ENCODE measurements at places on chromosomes 12 and 14.

DNA sequence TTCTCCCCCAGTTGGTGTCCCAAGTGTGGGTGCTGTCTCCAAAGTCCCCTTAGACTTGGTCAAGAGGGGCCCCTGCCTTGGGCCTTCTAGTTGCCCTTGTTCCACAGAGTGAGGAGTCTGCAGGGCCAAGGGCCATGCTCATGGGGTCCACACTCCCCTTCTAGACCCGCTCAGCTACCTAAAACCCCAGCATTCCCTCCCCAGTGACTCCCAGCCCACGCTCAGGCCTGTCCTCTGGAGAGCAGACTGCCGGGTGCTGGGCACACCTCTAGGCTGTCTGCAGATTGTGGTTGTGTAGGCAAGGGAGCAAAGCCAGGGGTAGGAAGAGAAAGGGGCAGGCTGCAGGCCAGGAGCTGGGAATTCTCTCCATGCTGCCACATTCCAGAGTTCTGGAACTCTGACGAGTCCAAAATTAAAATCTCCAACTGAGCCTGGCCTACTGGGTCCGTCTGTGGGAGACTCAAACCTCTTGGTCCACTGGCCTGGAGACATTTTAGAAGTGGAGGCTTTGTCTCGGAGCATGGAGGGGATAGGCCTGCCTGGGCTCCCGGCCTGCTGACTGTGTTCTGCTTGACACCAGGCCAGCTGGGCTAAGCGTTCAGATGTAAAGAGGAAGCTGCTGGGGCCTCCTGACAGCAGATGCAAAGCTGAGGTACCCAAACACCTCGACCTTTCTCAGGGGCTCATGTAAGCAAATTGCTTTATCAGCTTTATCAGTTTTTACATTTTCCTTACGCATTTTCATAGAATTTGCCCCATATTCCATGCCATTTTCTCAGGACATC lies 13.7 kb upstream of the KRT5 start:
- no peak for DNase-seq

GRCh38 chr12:87039536-87039935 lies 783.3 kb upstream of the MGAT4C start:
- DNase-seq, result no peak

- no peak for DNase-seq
Observed at GRCh38 chr12:112131686-112132085, 6.3 kb downstream of the TRAFD1 start.

DNA sequence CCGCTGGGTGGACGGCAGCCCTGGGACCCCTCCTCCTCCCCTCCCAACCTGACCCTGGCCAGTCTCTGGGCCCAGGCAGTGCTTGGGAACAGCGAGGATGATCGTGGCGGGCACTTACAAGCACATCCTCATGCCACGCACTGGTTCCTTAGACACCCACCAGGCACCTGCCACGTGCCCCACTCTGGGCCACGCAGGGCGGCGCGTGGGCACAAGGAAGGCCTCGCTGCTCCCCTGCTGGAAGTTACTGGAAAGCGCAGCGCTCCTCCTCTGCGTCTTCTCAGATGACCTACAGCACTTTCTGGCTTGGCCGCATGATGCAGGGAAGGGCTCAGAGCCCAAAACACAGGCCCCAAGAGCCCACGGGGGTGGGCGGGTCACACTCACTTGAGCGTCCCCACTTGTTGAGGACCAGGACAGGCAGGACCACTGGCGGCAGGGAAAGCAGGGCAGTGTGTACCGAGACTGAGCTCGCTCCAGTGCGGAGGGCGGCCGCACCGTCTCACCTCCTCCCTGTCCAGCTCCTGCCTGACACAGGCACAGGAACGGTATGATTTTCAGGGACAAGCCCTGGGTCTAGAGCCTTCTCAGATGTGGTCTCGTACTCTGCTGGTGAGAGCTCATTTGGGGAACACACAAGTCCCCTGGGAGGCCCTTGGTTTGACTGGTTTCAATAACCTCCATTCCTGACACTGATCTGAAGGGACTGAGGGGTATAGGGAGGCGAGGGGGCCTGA lies 128.3 kb upstream of the EVL start:
- no peak for DNase-seq

DNA sequence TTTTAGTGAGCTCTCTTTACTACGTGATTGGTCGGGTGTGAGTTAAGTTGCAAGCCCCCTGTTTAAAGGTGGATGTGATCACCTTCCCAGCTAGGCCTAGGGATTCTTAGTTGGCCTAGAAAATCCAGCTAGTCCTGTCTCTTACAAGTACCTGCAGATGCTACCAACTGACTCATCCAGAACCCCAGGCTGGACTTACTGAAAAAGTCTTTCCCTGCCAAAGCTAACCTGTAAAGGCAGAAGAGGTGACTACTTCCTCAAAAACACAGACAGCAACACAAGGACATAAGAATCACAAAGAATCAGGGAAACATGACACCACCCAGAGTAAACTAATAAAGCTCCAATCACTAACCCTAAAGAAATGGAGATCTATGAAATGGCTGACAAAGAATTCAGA lies 39.1 kb upstream of the HIGD1C start:
- no peak for DNase-seq

Data from CD4-positive, alpha-beta T cell treated with Interleukin-6 at 100 ng/mL for 8 hours (primary cell).